ENCODE measurements at places on chromosomes 3 and 15.

- DNase-seq, result no peak
Observed at GRCh38 chr3:19190602-19191001, 42.3 kb downstream of the KCNH8 start.

DNA sequence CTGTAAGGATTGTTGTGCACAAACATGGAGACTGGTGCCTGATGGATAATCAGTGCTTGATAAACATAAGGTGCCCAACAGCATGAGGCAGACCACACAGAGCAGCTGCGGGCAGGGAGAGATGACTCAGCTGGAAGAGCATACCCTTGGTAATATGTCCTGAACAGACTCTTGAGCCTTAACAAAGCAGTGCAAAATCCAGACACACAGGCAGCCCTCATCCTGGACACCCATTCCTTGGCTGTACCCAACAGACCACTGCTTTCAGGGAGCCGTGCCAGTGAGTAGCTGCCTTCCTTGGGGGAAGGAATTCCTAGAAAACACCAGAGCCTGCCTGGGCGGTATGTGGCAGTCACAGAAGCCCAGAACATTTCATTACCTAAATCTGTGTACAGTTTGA, 156.2 kb downstream of the CLSTN2 start:
- no peak for DNase-seq

DNA sequence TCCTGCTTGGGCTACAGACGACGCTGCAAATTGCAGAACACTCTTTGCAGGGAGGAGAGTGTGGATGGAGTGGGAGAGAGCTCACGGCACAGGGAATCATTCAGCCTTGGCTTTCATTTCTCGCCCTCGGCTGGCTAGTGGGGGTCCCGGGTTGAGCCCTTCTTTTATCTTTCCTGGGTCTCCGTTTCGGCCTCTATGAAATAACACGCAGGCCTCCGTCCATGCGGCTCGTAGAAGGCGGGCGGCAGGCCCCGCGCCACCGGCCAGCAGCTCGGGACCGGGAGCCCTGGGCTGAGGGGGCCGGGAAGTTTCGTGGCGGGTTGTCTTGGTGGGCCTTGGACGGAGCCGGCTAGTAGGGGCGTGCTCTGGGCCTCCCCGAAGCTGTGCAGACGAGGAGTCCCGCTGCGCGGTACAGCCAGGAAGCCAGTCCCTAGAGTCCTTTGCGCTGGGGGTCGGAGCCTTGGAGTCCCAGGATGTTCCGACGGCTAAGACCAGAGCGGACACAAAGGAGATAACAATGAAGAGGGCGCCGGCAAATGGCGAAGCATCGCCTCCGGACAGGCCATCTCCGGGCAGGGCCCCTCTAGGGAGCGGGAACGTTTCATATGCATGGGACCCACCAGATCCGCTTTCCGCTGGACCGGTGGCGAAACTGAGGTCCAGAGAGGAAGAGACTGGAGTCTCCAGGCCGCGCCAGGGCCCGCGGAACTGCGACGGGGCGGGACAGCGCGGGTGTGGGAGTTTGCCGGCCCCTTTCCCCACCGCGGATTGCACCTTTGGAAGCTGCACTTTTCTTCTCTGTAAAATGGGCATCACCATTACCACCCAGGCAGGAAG, 4.3 kb downstream of the RNU6-1 start:
- no peak for DNase-seq

DNA sequence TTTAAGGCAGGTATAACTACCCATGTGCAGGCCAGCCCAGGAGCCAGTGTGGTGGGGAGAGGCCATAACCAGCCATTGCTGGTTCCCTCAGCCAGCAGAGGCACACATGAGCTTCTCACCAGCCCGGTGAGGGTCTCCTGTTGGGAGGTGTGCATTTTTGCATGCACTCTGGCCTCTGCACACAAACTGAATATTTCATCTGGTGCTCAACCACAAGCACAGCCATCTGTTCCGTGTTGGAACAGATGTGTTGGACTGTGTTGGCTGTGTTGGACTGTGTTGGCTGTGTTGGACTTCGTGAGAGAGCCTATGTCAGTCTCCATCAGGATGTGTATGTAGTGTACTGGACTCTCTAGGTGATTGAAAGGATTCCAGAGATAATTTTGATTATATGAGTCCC, 67.2 kb downstream of the RPL39L start:
- no peak for DNase-seq

- no peak for DNase-seq
Observed at GRCh38 chr3:51580418-51580817, 41.9 kb downstream of the RAD54L2 start.

DNA sequence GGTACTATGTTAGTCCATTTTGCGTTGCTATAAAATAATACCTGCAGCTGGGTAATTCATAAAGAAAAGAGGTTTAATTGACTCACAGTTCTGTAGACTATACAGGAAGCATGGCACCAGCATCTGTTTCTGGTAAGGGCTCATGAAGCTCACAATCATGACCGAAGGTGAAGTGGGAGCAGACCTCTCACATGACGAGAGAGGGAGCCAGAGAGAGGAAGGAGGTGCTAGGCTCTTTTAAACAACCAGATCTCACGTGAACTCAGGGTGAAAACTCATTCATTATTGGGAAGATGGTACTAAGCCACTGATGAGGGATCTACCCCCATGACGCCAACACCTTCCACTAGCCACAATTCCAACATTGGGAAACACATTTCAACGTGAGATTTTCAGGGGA, 301.7 kb upstream of the MDFIC2 start:
- DNase-seq, result no peak

GRCh38 chr3:99702953-99703943, 64.9 kb downstream of the COL8A1 start:
- DNase-seq, result no peak

GRCh38 chr3:33786565-33787327, 11.7 kb upstream of the PDCD6IP start:
- no peak for DNase-seq

- DNase-seq, result no peak
Observed at GRCh38 chr15:49079340-49080039, 33.2 kb upstream of the SECISBP2L start.

DNA sequence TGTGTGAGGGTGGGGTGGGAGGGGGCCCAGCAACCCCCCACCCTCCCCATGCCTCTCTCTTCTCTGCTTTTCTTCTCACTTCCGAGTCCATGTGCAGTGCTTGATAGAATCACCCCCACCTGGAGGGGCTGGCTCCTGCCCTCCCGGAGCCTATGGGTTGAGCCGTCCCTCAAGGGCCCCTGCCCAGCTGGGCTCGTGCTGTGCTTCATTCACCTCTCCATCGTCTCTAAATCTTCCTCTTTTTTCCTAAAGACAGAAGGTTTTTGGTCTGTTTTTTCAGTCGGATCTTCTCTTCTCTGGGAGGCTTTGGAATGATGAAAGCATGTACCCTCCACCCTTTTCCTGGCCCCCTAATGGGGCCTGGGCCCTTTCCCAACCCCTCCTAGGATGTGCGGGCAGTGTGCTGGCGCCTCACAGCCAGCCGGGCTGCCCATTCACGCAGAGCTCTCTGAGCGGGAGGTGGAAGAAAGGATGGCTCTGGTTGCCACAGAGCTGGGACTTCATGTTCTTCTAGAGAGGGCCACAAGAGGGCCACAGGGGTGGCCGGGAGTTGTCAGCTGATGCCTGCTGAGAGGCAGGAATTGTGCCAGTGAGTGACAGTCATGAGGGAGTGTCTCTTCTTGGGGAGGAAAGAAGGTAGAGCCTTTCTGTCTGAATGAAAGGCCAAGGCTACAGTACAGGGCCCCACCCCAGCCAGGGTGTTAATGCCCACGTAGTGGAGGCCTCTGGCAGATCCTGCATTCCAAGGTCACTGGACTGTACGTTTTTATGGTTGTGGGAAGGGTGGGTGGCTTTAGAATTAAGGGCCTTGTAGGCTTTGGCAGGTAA, 8.1 kb downstream of the FAM131A start:
- peak; percentile 91 for DNase-seq

DNA sequence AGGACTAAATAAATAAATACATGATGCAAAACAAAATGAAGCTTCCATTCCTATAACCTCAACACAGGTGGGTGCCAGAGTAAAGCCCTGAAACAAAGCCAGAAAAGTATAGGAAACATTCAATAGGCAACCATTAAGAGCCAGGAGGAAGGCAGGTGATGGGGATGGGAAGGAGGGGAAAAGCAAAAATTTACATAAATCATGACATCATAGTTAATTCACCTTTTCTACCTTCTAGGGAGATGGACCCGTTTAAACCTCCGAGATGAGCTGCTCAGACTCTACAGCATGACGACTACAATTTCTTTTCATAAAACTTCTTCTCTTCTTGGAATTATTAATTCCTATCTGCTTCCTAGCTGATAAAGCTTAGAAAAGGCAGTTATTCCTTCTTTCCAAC, 27.9 kb downstream of the TM4SF4 start:
- no peak for DNase-seq

DNA sequence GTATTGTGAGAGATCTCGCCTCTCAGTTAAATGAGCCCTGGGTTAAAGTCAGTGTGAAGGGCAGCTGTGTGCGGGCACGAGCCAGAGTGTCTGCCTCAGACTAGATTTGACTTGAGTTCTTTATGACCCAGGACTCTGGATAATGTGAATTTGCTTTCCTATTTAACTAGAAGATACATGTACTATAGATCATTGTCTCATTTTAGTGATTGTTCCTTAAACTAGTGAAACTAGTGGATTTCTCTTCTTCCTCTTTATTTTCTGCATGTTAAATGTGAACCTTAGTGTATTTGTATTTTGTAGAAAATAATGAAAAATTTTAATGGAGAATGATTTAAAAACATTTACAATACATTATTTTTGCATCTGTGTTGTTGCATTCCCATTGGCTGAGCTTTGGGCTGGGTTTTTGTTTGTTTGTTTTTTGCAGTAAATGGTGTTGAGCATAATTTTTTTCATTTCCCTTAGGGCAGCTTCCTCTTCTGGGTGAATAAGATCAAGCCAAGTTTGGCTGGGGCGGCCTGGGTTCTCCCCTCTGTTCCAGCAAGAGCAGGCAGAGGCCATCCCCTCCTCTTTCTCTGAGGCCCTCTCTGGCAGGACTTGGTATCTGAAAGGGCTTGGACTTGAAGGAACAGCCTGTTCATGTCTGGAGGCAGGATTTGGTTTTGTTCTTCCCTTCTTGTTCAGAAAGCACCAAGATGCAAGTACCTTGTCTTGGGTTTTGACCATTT, 15.0 kb downstream of the GCSAM start:
- DNase-seq, result no peak

GRCh38 chr3:141963301-141963700, 86.9 kb downstream of the ATP1B3 start:
- no peak for DNase-seq

- no peak for DNase-seq
Observed at GRCh38 chr15:49620199-49620598, 419 bp downstream of the FAM227B start.

DNA sequence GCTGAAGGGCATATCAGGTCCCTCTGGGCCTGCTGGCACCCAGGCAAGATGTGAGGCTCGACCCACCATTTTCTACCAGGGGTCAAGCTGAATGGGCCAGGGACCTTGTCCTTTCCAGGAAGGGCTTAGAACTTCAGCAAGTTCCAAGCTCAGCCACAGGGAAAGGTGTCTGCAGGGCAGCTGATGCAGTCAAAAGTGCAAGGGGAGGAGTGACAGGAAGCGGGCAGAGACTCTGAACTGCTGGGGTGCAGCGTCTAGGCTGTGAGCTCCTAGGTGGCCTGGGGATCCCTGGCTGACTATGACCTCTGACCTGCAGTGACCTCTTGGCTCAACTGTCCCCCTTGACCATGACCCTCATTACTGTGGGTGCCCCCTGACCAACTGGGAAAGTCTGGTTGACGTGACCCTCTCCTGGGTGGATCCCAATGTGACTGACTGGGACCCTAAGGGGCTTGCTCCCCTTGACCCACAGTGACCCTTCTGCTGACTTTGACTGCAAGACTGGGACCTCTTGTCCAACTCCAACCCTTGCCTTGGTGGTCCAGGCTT, 14.4 kb upstream of the SEC13 start:
- no peak for DNase-seq
